ENCODE measurements at places on chromosomes 13 and 19.

DNA sequence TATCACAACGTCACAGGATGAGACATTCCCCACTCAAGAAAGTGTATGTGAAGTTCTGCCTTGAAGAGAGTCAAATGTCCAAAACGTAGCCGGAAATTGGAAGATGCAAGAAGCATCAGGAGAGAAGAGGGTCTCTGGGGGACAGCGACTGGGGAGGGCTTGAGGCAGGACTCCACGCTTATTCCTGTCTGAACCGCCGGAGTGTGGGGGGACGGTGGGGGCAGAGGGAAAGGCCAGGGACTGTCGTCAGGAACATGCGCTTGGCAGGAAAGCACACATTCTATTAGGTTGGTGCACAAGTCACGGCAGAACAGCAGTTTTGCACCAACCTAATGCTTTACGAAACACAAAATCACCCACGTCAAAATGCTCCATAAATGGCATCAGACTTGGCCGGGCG, 95.3 kb upstream of the TM9SF2 start:
- DNase-seq: no peak

GRCh38 chr19:42092350-42092749, 16.4 kb downstream of the ZNF574 start:
- DNase-seq: no peak

- no peak for DNase-seq
Observed at GRCh38 chr13:91331047-91331915, 16.2 kb upstream of the MIR17HG start.

GRCh38 chr19:58555920-58556621, 1.2 kb upstream of the CHMP2A start:
- no peak for DNase-seq
